ENCODE measurements at places on chromosomes 11 and 22.

- DNase-seq = no peak
Observed at GRCh38 chr11:107653076-107653475, 58.8 kb downstream of the SLN start.

GRCh38 chr11:68610452-68611116 lies 73.8 kb upstream of the GAL start:
- DNase-seq = no peak

DNA sequence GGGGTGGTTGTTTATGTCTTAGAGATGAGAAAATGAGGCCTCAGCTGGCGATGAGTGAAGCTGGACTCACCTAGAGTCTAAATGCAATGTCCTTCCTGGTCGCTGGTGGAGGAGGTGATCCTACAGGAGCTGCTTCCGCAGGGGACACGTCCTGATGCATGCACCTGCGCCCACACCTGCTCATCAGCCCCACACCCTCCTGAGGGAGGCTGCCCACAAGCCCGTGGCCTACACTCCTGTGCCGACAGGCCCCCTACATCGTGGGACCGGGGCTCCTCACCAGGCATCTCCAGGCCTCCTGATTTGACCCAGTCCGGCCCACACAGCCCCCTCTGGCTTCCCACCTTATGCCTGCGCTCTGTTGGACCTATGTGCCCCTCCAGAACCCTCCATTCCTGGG lies 857.2 kb downstream of the TBC1D22A start:
- DNase-seq = no peak

DNA sequence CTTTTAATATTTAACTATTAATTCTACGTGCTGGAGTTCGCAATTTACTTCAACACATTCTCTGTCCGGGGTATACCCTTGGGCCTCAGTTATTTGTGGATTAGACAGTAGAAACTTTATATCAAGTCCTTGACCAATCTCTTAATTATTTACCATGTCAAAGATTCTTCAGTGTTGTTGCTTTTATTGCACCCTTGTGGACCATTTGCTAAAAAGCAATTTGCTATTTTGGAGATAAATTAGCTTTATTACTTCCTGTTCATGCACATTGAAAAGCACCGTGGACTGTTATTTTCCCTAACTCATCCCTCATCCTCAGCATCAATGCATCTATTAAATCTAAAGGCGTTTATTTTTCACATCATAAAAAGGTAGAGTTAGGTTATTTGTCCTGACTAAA lies 609.9 kb downstream of the CNTN5 start:
- no peak for DNase-seq

- no peak for DNase-seq
Observed at GRCh38 chr11:64499261-64500004, 91.6 kb upstream of the SLC22A12 start.

GRCh38 chr11:82105331-82105998 lies 628.2 kb downstream of the FAM181B start:
- no peak for DNase-seq

DNA sequence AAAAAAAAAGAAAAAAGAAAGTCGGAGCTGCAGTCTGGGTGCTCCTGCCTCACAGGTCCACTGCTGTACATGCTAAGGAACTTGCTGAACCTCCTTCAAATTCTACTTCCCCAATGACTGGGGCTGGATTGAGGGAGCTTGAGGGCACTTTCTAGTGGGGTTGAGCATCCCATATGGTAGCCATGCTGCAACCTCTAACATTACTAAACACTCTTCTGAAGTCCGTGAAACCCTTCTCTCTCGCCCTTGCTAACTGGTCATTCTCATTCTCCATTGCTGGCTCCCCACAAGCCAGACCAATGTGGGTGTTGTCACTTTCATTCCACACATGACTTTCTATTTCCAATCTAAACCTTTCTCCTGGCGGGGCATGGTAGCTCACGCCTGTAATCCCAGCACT lies 1.2 kb downstream of the ESS2 start:
- DNase-seq = no peak

GRCh38 chr11:114180301-114181055 lies 115.7 kb upstream of the NNMT start:
- DNase-seq = no peak

DNA sequence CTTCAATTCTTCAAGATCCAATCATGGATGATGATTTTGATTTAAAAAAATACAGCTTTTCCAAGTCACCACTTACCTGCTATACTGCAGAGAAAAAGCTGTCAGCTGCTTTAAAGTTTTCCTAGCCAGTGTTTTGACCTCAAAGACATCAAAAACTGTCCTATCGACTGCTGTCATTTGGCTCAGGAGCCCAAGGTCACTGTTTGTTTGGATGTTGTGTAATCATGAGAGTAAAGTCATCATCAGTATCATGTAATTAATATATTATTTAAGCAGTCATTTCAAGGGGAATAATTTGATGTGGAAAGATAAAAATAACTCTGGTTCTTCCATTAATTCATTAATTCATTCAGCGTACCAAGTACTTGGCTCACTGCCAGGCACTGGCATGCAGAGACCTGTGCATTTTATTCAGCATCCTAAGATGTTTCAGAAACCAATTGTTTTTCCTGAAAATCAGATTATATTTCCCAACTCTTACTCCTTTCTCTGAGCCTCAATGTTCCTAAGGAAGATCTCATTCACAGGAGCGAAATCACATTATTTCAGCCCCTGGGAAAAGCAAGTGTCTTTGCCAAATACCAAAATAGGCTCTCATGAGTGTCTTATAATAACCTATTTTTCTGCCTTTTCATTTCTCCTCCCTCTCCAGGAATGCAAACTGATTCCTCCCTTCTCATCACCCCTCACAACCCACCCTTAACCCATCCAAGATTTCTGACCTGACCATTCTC lies 59.9 kb downstream of the SLC1A2 start:
- no peak for DNase-seq

GRCh38 chr11:63711838-63712237 lies 30.5 kb downstream of the RTN3 start:
- DNase-seq = no peak

DNA sequence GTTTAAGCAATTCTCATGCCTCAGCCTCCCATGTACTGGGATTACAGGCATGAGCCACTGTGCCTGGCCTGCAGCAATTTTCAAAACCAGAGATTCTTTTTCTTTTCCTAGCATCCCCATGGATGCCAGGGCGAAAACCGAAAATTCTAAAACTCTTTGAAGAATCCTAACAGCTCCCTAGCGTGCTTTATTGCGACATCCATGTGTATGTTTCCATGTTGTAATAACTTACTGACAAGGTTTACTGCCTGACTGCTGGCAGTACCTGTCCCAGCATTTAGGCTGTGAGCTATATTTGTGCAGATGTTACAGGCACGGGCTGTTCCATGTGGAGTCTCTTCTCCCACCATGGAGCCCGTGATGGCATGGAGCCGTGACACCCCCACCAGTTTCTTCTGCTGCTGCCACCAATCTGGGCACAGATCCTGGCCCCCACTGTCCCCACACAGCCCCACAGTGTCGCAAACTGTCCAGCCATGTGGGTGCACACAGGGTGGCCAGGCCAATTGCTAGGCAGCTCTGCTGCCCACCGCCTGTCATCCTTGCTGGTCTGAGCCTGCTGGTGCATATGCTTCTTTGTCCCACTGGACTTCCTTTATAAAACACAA lies 7.1 kb upstream of the TAB1 start:
- DNase-seq = no peak

- no peak for DNase-seq
Observed at GRCh38 chr11:68460741-68461574, at the start of gene PPP6R3. Gene PPP6R3, plus strand, starts transcription at chr11:68460752. Its CDS starts 76,913 bp downstream, at chr11:68537665.

DNA sequence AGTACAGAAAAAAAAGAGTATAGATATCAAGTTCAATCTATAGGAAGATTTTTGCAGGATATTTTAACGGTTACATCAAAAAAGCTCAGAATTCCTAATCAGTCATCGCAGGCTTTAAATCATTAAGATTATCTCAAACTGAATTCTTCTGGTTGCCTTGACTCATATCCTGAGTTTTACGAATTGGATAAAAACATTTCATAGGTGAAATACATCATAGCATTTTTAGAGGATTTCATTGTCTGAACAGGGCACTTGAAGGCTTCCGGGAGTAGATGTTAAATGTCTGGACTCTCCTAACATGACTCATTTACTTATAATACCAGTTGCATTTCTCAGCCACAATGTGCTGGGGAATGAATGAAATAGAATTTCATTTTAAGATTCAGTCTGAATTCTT lies 2216.6 kb upstream of the RAG2 start:
- DNase-seq = no peak

DNA sequence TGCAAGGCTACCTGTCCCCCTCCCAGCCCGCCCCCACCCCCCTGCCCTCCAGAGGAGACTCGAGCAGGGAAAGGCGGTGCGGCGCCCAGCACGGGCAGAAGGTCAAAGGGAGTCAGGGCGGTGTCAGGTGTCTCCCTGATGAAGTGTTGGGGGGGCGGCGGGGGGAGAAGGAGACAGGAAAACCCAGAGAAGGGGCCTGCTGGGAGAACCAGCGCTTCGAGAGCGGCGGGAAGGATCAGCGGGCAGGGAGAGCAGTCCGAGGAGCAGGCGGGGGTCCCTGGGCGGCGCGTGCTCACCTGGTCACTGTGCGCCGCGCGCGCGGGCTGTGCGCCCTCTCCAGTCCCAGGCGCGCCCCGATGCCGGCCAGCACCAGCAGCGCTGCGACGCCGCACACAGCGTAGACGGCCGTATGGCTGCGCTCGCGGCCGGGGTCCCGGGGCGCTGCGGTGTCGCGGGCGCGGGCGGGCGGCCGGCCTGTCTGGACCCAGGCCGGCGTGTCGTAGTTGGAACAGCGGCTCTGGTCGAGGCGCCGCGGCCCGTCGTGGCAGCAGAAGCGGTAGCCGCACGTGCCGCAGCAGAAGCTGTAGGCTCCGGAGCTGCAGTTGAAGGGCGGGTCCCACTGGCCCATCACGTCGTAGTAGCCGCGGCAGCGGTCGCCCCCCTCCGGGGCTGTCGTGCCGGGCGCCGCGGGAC lies 886 bp downstream of the SHISA8 start:
- no peak for DNase-seq

DNA sequence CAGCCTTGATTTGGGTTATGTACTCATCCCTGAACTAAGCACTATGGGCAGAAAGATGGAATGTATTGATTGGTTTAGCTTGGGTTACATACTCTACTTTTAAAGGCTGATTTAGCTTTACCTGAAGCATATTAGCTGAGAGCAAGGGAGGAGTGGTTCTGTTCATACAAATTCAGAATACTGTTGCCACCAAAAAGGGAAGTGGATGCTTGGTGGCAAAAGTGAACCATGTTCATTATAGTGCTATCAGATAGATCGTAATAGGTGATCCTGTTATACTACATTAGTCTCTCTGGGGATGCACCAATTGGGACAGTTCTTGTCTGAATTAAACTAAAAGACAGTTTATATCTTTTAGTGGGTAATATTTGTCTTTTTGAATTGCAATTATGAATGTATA lies 44.5 kb upstream of the RRM1 start:
- no peak for DNase-seq

DNA sequence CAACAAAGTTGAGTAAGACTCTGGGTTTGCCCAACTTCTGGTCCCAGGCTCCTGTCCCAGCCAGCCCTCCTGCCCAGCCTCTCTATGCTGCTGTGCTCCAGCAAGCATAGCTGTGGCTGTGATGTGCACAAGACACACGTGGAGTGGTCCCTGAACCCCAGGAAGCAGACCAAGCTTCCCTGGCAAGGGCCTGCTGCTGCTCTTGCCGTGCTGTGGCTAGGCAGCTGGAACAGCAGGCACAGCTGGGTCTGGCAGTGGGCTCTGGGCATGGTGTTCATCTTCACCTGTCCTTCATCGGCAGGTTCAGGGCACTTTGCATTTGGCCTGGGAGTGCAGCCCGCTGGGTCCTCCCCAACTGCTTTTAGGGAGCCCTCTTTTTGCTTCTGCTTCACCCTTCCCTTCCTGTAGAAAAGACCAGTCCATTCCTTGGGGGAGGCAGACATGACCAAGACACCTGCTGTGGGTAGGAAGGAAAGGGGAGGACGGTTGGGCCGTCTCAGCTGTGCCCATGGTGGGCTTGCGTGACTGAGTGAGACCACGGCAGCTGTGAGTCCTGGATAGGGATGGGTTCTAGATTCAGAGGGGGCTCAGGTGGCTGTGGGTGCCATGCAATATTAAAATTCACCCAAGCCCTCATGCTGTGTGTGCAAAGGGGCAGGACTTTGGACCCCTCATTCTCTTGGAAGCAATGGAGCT lies 26.1 kb upstream of the ETS1 start:
- no peak for DNase-seq
